ENCODE measurements at places on chromosomes 6 and 20. TPM values are rescaled to one million over a fixed set of nuclear protein-coding genes. Genes with fewer than 3 reads are reported as not detected.

DNA sequence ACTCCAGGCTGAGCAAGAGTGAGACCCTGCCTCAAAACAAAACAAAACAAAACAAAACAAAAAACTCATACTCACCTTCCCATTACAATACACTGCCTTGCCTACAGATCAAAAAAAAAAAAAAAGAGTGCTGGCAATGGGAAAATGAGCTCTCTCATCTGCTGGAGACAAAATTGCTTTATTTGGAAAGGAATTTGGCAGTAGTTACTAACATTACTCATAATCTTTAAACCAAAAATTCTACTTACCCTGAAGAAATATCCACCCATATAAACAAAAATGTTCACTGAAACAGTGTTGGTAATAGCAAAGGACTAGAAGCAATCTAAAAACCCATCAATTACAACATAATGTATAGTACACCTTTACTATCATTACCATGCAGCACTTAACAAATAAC, 120.4 kb downstream of the RNGTT start:
- H3K4me3 ChIP-seq = no peak overlapping the region
- H3K27me3 ChIP-seq = no peaks in the 10 kb centered on the region
- no peak for DNase-seq

MAP1LC3A gene
- 143 TPM for total RNA-seq

DNA sequence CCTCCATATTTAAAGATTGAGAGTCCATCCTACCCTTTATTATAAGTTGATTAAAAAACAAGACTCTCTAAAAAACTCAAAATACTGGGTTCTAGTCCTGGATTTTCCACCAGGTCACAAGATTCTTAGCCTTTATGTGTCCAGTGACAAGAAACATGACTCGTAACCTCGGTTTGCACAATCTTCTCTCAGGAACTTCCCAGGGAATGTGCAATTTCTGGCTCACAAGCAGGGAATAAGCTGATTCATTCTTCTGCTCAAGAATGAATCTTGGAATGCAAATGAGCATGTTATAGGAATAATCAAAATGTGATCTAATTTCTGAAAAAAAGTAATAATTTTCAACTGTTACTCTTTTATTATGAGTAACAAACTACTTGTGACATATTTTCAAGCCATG, 45.1 kb downstream of the OGFRL1 start:
- peaks cover 1% of the 10 kb centered on the region for H3K27me3 ChIP-seq
- no peak overlapping the region for H3K27ac ChIP-seq
- no peak for DNase-seq

HEY2 gene
- 2.1 TPM for total RNA-seq

UNC93A gene
- not detected for total RNA-seq

DNA sequence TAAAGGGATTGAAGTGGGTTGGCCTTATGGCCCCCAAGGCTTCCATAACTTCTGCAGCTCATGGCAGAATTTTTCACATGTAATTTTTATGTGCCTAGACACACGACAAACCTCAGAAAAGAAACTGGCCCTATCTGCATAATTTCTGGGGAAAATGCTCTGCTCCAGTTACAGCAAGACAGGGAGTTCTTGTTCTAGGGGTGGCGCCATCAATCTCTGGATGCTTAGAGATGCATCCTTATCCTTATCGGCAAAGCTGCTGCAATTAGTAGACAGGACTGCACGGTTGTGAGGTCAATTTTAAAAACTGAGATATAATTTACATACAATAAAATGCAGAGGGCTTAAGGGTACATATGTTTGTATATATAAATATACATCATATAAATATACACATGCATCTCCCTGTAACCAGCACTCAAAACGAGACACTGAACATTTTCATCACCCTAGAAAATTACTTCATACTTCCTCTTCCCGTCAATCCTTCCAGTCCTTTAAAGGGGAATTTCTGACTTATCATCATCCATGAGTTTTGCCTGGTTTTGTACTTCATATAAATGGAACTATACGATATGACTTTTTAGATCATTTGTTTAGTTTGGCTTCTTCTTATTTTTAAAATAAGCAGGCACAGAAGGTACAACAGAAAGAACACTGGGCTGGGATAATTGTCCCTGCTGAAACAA, 10.2 kb downstream of the ELMO2 start:
- no peak overlapping the region for H3K27ac ChIP-seq
- peaks cover 12% of the 10 kb centered on the region for H3K4me1 ChIP-seq
- DNase-seq = no peak
- no peak overlapping the region for H3K4me3 ChIP-seq
- H3K36me3 ChIP-seq = peaks cover 9% of the 10 kb centered on the region

CBFA2T2 gene
- total RNA-seq = 84.1 TPM

DNA sequence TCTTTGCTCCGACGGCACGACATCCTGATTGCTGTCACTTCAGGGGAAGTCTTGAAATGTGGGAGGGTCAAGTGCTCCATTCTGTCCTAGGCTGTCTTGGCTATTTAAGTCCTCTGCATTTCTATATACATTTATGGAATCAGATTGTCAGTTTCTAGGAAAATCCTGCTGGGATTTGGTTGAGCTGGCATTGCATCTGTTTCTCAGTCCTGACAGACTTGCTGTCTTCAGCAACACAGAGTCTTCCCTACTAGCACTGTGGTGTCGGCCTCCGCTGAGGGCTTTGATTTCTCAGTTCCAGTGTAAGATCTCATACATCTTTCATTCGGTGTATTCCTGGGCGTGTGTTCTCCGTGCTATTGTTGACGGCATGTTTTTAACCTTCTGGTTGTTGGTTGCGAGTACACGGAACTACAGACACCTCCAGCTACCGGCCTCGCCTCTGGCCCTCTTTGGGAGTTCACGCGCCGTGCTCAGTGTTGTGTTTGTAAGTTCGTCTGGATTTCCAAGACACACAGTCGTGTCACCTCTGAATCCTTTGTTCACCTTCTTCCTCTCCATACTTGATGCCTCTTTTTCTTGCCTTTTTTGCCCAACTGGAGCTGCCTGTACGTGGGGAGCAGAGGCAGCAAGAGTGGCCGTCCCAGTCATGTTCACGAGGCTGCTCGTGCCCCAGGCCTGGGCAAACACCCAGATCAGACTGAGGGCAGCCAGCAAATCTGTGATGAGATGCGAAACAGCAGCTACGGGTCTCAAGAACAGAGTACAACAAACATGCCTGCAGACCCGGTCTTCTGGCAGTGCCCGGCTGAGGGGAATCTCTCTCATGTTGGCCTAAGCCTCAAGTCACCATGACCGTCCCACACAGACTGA, 92.8 kb downstream of the TAF4 start:
- peaks cover 1% of the 10 kb centered on the region for H3K27me3 ChIP-seq
- no peak for DNase-seq
- no peak overlapping the region for H3K27ac ChIP-seq
- H3K4me3 ChIP-seq = no peak overlapping the region
- H3K36me3 ChIP-seq = peaks cover 6% of the 10 kb centered on the region
- H3K4me1 ChIP-seq = no peaks in the 10 kb centered on the region

CST4 gene
- total RNA-seq = not detected

DNA sequence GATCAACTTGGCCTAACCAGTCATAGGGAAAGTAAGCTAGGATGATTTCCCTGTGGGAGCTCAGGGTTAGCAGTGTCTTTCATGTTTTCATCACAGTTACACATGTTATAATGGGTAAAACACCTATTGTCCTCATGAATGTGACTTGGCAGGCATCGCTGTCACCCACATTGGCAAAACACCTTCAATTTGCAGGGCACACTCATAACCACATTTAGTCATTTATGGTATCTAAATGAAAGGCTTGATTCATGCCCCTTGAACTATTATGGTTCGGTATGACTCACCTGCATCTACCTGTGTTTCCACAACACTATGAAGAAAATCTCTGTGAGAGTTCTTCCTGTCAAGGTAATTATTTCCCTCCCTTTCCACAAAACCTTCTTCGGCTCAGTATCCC, 49.2 kb downstream of the FRK start:
- H3K4me3 ChIP-seq = no peak overlapping the region
- H3K36me3 ChIP-seq = no peaks in the 10 kb centered on the region
- H3K27me3 ChIP-seq = peaks cover under 1% of the 10 kb centered on the region
- no peak for DNase-seq

SASH1 gene
- 5.0 TPM for total RNA-seq

DNA sequence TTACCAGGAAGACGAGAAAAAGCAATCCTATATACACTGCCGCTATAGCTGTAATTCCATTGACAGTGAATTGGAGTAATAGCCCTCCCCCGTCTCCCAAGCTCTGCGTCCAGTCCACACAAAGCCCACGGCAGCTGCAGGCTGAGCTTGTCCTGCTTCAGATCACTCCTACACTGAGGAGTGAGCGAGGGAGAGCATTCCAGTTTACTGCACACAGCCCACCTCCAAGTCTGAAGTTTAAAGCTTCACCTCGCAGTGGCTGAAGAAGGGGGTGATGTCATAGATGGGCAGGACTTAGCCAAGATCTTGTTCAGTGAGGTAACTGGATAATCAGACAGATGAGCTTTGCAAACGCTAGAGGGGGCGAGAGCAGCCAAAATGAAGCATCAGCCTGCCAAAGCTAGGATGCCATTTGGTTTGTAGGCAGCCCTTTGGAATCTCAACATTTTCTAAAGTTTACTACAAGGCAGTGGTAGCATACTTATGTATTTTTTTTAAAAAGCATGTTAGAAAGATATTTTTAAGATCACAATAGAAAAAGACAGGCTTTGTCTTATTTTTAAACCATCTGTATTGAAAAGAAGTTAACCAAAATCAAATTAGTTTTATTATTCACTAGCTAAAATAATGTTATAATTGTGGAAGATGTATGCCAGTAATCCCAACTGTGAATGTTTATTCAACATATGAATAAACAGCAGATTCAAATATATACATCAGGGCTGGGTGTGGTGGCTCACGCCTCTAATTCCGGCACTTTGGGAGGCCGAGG, at the start of gene FLRT3:
Gene FLRT3 (minus strand): TSS at position 213 of the 772 bp plus-strand sequence. CDS start 10,106 bp downstream, outside the sequence.
- no peaks in the 10 kb centered on the region for H3K27me3 ChIP-seq
- peak within 1 kb of the TSS; percentile 1 for H3K27ac ChIP-seq
- peaks cover 20% of the 10 kb centered on the region for H3K4me1 ChIP-seq
- no peaks in the 10 kb centered on the region for H3K36me3 ChIP-seq
- DNase-seq = peak; percentile 70

DNA sequence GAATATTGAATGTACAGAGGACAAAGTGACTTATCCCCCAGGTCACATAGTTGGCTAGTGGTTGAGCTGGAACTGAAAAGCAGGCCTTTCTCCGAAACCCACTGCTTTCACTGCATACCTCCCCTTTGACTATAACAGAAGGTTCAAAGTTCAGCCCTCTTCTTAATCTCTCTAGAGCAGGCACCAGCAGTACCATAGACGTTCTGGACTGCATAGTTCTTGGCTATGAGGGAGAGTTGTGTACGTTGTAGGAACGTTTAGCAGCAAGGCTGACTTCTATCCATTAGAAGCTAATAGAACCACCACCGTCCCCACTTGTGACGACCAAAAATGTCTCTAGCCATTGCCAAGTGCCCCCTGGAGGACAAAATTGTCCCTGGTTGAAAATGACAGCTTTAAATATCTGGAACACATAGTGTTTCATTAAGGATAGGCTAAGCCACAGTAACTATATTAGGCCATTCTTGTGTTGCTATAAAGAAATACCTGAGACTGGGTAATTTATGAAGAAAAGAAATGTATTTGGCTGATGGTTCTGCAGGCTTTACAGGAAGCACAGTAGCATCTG, 123.8 kb upstream of the MTHFD1L start:
- no peak overlapping the region for H3K4me3 ChIP-seq
- no peaks in the 10 kb centered on the region for H3K4me1 ChIP-seq
- no peak overlapping the region for H3K27ac ChIP-seq
- no peaks in the 10 kb centered on the region for H3K36me3 ChIP-seq

DNA sequence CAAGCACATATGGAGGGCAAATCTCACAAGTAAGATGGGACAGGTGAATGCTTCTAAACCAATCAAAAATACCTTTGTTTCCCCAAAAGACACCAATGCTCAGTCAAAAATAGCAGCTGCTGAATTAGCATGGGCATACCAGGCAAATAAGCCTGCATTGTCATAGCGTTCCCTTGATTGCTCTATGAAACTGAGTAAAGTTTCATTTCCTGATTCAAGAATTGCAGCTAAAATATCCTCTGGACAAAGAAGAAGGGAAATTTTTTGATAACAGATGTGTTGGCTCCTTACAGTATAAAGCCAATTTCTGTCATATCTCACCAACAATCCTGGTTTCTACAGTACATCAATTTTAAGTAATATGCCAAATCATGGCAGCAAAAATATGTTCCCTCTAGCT, 3.3 kb upstream of the TMEM14A start:
- peaks cover 3% of the 10 kb centered on the region for H3K27me3 ChIP-seq
- H3K4me3 ChIP-seq = no peak overlapping the region
- H3K27ac ChIP-seq = no peak overlapping the region
- no peak for DNase-seq
- H3K36me3 ChIP-seq = no peaks in the 10 kb centered on the region

GRCh38 chr6:22600059-22600458, 30.7 kb downstream of the HDGFL1 start:
- peaks cover 15% of the 10 kb centered on the region for H3K4me1 ChIP-seq
- H3K4me3 ChIP-seq = no peak overlapping the region

GRCh38 chr6:15735567-15736265, 72.9 kb upstream of the DTNBP1 start:
- H3K4me1 ChIP-seq = peaks cover 1% of the 10 kb centered on the region
- no peaks in the 10 kb centered on the region for H3K36me3 ChIP-seq
- H3K27ac ChIP-seq = no peak overlapping the region
- H3K27me3 ChIP-seq = no peaks in the 10 kb centered on the region

CAPN11 gene
- not detected for total RNA-seq

GRCh38 chr6:145547594-145548335, 187.6 kb downstream of the EPM2A start:
- no peaks in the 10 kb centered on the region for H3K36me3 ChIP-seq
- no peak overlapping the region for H3K27ac ChIP-seq
- no peaks in the 10 kb centered on the region for H3K4me1 ChIP-seq
- peaks cover 2% of the 10 kb centered on the region for H3K27me3 ChIP-seq
- no peak overlapping the region for H3K4me3 ChIP-seq

ZSCAN16 gene
- 20.0 TPM for total RNA-seq

GRCh38 chr20:51985013-51985415, 182.7 kb upstream of the SALL4 start:
- DNase-seq = no peak
- H3K27ac ChIP-seq = no peak overlapping the region
- H3K36me3 ChIP-seq = no peaks in the 10 kb centered on the region
- no peaks in the 10 kb centered on the region for H3K4me1 ChIP-seq
- H3K4me3 ChIP-seq = no peak overlapping the region

PREP gene
- total RNA-seq = 206 TPM

DNA sequence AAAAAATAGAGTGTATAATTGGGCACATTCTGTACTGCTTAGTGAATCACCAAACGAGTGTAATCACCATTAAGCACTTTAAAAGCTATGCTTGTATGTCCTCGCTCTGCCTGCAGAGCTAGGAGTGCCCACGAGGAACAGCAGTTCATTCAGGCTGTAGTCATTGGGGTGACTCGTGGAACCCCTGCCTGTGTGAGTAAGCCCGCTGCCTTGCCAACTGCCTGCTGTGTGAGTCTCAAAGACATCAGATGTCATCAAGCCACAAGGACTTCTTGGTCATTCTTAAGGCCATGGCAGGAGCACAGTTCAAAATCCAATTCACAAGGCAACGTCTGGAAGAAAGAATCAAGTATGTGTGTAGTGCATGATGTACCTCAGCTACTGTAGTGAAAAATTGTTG, 60.4 kb downstream of the FOXO3 start:
- H3K4me1 ChIP-seq = peaks cover 12% of the 10 kb centered on the region
- H3K36me3 ChIP-seq = no peaks in the 10 kb centered on the region
- H3K27me3 ChIP-seq = no peaks in the 10 kb centered on the region
- no peak for DNase-seq
- H3K27ac ChIP-seq = no peak overlapping the region
